Activated T-helper 2 cell treated with anti-CD3 and anti-CD28 coated beads, Interferon-gamma antibody, Interleukin-2, Interleukin-4, amounts not matched to agents 10 μg/mL and 5 μg/mL and 100 μg/mL, durations not matched to agents 14 hours and 24 hours and 36 hours (primary cell): ENCODE measurements at places on chromosomes 12 and 14. TPM values are rescaled to one million over a fixed set of nuclear protein-coding genes. Genes with fewer than 3 reads are reported as not detected.

GTF2H3 gene
- 53.2 and 65.4 TPM in 2 replicates for total RNA-seq

GALNT6 gene
- 19.9 and 22.7 TPM in 2 replicates for total RNA-seq

FGF6 gene
- total RNA-seq = not detected in 2 replicates

NIN gene
- total RNA-seq = 43.0 and 45.1 TPM in 2 replicates
